ENCODE measurements at places on chromosomes 2 and 18.

DNA sequence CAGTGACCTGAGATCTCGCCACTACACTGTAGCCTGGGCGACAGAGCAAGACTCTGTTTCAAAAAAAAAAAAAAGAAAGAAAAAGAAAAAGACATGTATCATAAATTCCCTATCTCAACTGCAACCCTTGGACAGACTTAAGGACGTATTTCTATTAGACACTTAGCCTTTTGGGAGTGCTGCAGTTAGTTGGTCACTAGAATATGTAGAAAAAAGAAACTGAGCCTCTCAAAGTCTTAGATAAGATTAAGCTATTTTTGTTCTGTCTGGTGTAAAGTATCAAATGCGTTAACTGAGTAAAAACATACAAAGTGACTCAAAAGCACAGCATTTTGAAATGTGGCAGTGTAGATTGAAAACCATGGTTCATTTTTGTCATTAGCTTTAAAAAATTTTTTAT lies 7.3 kb downstream of the NBEAL1 start:
- DNase-seq, result no peak

DNA sequence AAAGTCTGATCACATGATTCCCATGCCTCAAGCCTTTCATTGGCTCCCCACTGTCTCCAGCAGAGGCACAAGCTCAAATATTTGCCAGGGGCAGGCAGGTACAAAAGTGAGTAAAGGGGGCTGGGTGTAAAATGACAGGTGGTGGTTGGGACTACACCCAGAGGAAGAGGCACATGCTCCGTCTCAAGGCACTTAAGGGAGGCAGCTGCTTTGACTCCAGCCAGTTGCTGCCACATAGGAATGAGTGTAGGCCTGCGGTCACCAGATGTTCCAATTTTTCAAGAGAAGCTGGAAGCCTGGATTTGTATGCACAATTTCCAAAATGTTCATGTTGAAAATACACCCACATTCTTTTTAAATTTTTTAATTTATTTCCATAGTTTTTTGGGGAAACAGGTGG lies 164.4 kb downstream of the UPP2 start:
- no peak for DNase-seq

- peak; percentile 14 for DNase-seq
Measured at GRCh38 chr2:111954602-111955332, 56.4 kb downstream of the MERTK start.

GRCh38 chr18:69969491-69969890 lies 21.8 kb upstream of the CD226 start:
- no peak for DNase-seq
